Activated CD8-positive, alpha-beta memory T cell treated with anti-CD3 and anti-CD28 coated beads for 48 hours (primary cell): ENCODE measurements at places on chromosomes 1 and 21.

DNA sequence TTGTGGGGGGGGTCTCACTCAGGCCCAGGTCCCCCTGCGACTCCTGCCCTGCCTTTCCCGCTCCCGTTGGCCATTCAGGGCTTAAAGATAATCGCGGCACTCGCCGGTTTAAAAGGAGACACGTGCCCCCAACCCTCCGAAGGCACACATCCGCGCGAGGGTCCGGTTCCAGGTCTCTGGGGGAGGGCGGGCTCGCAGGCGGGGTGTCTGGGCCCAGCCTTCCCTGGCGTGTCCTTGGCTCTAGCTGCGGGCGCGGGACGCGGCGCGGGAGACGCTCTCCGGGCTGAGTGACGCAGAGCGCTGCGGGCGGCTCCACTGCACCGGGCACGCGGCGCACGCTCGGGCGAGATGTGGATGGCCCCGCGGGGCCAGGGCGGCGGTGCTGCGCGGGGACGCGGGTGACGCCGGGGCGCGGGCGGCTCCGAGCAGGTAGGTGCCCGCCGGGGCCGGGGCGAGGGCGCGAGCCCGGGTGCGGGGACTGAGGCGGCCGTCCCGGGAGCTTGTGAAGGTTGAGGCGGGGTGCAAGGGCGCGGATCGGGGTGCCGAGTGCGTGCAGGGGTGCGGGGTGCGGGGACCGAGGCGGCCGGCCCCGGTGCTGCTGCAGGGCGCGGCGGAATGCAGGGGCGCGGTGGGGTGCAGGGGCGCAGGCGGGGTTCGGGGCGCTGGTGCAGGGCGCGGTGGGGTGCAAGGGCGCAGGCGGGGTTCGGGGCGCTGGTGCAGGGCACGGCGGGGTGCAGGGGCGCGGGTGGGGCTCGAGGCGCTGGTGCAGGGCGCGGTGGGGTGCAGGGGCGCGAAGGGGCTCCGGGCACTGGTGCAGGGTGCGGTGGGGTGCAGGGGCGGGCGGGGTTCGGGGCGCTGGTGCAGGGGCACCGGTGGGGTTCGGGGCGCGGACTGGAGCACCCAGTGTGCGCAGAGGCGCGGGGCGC is 3.3 kb upstream of the TRPM2 start:
- DNase-seq, result no peak

GRCh38 chr1:56106531-56107274 is 472.7 kb downstream of the PLPP3 start:
- no peak for DNase-seq

DNA sequence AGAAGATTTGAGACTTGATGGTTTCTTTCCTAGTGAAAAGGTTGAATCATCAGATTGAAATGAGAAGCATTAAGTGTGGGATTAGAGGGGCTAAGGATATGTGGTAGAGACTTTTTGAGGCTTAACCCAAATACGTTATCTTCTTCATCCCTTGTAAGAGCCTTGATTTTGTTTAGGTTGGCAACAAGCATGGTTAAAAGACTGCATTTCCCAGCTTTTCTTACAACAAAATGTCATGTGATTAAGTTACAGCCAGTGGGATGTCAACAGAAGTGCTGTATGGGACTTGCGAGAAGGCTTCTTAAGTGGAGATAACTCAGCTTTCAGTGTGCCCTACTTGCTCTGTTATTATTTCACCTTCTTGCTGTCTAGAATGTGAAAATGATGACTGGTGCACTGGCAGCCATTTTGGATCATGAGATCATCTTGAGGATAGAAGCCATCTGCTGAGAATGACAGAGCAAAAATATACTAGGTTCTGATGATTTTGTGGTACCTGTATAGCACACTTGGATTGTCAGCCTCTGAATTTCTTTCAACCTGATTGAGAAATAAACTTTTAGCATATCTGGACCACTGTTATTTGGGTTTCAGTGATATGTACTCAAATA is 41.3 kb upstream of the GNG12 start:
- no peak for DNase-seq

GRCh38 chr1:51515982-51516648 is 3.0 kb downstream of the EPS15 start:
- DNase-seq, result no peak

GRCh38 chr1:50531601-50532000 is 108.4 kb upstream of the DMRTA2 start:
- DNase-seq, result no peak

DNA sequence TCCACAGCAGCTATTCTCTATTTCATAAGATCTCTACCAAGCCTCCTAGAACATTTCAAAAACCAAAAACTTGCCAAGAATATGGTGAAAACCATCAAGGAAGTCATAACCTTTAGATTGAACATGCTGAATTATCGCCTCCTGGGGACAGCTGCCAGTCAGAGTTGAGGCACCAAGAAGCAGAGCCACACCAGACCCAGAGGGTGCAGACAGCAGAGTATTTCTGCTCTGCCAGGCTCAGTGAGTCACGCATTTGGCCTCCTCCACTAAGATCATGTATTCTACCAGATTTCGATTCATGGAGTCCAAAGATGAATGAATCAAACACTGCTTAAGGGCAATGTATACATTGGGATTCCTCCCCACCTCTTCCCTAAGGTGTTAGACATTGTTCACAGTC is 2.1 kb downstream of the F3 start:
- DNase-seq, result no peak

DNA sequence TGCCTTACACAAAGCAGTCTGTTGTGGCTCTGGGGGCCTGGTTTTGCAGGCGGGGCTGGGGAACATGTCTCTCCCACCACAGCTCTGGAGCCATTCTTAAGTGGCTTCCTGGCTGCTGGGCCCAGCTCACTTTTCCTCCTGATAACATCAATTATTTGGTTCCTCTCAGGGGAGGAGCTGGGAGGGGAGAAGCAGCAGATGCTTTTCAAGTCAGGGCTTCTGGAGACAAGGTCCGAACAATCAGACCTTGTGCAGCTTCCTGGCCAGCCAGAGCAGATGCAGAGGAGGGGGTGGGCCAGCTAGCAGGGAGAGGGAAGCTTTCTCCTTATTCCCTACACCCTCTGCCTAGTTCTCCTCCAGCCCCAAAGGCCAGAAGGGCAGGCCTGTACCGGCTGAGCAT is 3.7 kb upstream of the PAQR6 start:
- DNase-seq, result no peak

GRCh38 chr1:174965362-174966007 is 34.3 kb upstream of the CACYBP start:
- no peak for DNase-seq

GRCh38 chr1:67619080-67619479 is 65.9 kb upstream of the GADD45A start:
- DNase-seq, result no peak

DNA sequence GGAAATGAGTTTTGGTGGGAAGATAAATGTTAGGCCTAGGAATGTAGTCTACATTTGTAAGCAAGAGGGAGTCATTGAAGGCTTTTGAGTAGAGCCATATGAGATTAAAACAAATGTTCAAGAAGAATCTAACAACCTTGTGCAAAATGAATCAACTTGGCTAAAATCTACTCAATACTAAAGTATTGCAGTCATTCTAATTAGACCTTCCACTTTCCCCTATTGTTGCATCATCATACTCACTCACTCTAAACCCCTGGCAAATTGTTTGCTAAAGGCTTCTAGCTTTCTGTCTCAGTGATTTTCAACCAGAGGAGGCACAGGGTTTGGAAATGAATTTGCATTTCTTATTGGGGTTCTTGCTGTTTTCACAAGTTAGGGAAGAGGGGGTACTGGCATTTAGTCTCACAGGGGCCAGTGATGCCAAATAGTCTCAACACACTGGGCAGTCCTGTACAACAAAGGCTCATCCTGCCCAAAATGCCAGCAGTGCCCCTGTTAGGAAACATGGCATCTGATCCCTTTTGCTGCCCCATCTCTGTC is 85.3 kb downstream of the SEC16B start:
- DNase-seq, result no peak

GRCh38 chr1:200337831-200338230 is 72.0 kb downstream of the ZNF281 start:
- DNase-seq, result no peak

DNA sequence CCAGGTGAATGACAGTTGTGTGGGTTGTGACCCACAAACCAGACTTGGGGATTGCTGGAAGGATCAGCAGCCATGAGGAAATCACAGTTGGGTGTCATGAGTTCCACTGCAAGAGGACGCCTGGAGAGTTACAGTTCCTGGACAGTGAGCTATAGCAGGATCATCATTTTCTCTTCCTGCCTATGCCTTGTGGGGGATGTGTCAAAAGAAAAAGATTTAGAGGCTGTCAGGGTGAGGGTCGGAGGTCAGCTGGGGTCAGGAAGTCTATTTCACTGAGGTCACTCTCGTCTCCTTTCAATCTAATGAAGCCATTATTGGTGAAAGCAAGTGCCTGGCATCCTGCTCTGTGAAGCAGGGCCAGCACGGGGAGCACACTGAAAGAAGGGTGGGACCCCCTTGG is 7.0 kb upstream of the LIN28A start:
- DNase-seq, result no peak

DNA sequence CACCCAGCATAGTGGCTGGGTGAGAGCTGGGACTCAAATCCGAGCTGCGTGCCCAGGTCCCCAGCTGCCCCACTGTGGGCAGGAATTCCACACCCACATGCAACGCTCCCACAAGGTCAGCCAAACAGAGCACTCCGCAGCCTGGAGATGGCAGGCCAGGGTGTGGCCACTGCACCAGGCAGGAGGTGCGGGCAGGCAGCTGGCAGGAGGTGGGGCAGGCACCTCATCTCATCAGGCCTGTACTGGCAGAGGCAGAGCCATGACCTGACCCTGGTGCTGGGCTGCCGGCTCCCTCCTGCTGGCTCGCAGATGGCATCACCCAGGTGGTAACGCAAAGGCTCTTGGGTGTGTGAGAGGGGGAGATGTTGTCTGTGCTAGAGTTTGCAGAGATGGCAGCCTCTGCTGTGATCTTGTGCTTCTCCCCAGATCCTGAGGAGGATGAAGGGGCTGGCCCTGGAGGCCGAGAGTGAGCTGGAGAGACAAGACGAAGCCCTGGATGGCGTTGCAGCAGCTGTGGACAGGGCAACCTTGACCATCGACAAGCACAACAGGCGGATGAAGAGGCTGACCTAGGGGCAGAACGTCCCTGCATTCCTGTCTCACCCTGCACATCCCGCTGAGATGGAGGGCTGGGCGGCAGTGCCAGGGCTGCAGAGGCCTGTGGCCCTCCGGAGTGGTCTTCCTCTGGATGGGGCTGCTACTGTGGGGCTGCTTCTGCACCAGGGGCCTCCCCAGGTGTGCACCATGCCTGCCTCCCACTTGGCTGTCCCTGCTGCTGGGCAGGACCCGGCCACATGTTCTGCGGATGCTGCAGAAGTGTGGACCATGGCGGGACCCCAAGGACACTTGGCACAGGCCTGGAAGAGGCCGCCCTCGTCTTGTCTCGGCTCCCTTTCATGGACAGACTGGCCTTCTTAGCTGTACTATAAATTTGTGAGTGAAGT is 35.1 kb upstream of the PRSS38 start:
- no peak for DNase-seq

GRCh38 chr1:182391028-182391361 is 595 bp downstream of the GLUL start:
- DNase-seq, result peak; percentile 16

GRCh38 chr21:15772654-15773053 is 42.9 kb downstream of the USP25 start:
- DNase-seq, result no peak

DNA sequence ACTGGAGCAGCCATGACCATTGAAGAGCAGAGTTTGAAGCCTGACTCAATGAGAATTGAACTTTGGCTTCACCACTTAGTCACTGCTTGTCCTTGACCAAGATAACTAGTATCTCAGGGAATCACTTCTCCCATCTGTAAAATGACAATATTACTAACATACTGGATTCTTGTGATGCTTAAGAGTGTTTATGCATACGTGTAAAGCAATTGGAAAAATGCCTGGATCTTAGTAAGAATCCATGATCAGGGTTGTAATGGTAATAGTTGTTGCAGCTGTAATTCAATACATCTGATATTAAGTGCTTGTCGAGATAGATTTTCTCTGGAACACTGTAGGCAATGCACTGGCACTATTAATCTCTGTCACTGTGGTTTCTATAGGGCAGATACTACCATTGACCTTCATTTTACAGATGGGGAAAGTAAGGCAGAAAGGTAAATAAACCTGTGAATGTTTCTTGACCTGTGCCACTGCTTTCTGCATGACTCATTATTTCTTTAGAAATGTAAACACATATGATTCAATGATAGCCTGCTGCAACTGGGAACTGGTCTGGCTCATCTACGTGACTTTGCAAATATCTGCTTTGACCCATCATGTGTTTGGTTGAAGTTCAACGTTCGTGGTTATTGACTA is 662.5 kb downstream of the PLA2G4A start:
- DNase-seq, result no peak

- DNase-seq, result no peak
Observed at GRCh38 chr1:89095737-89096136, 30.2 kb downstream of the GBP2 start.

DNA sequence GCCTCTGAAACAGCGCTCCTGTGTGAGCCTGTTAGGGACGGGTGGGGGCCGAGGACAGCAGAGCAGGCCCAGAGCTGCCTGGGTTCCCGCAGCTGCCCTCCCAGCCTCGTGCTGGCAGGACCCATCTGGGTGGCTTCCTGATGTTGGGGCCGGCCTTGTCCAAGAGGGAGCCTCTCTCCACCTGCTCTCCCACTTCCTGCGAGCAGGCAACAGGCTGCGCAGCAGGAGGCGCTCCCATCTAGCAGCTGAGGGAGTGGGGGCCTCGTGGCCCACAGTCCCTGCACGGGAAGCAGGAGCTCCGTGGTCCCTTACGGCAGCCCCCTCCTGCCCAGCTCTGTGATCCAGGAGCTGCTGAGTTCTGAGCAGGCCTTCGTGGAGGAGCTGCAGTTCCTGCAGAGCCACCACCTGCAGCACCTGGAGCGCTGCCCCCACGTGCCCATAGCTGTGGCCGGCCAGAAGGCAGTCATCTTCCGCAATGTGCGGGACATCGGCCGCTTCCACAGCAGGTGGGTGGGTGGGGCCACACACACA is 68.0 kb downstream of the TRIM11 start:
- DNase-seq, result no peak

DNA sequence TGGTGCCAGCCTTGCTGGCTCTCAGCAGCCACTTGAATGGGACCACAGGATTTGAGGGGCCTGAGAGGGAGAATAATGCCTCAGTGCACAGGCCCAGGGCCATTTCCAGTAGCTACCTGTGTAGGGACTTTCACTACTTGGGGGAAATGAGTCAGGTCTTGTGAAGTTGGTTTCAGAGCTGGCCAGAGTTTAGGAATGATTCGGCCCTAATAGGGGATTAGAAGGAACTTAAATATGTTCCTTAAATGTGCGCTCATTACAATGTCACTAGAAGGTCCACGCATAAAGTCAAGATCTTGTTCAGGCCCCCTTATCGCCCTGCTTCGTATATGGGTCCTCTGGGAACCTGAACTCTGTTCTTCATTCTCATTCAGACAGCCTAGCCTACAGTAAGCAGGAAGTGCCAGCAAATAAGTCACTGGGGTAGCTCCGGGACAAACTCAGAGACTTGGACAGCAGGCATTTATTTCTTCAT is 5.6 kb upstream of the AKR1A1 start:
- no peak for DNase-seq
